Stimulated activated CD4-positive, alpha-beta T cell treated with anti-CD3 and anti-CD28 coated beads, Interleukin-1b, Interleukin-23, amount 100 ng/mL, for 24 hours (primary cell): ENCODE measurements at places on chromosomes 2 and 18.

- DNase-seq, result no peak
These were observed 158.4 kb downstream of the ATP9B start for GRCh38 chr18:79227621-79228020.

GRCh38 chr18:2303517-2304238, 267.6 kb downstream of the METTL4 start:
- DNase-seq, result no peak

GRCh38 chr2:164205347-164205746, 415.9 kb downstream of the GRB14 start:
- DNase-seq, result no peak

GRCh38 chr2:26983746-26984145, 13.3 kb downstream of the MAPRE3 start:
- no peak for DNase-seq

DNA sequence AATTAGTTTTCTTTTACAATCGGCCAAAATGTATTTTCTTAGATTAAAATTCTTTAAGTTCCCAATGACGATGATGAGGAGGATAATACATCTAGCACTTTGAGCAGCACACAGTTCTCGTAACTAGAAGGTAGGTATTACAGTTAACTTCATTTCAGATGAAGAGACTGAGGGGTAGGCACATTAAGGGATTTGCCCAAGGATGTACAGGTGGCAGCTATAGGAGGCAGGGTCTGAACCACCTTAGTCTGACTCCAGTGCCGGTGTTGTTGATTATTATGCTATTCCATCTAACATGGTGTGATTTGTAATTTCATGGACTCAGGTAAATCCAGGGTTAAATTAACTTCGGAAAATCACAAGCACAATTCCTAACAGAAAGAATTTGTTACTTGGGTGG, 1.1 kb downstream of the CD28 start:
- DNase-seq, result no peak

GRCh38 chr2:10688921-10689807, 611 bp downstream of the NOL10 start:
- no peak for DNase-seq
